Activated T-helper 1 cell treated with anti-CD3 and anti-CD28 coated beads, Interleukin-2, amount 50 U/mL, for 16 hours (primary cell): ENCODE measurements at places on chromosomes 2 and 18.

DNA sequence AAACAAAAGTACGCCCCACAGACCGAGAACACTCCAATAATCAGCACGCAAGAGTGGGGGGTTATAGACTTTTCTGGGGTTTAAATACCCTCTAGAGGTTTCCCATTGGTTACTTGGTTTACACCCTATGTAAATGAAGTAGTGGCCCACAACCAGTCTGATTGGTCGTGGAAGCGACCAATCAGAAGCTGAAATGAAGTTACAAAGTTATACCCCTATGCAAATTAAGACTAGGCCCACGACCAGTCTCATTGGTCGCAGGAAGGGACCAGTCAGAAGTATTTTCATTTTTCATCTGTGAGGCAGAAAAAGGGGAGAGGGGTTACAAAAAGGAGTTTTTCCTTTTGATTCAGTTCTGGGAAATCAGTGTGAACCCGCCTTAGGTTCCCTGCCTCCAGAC lies 55.3 kb upstream of the YWHAQ start:
- DNase-seq: no peak

DNA sequence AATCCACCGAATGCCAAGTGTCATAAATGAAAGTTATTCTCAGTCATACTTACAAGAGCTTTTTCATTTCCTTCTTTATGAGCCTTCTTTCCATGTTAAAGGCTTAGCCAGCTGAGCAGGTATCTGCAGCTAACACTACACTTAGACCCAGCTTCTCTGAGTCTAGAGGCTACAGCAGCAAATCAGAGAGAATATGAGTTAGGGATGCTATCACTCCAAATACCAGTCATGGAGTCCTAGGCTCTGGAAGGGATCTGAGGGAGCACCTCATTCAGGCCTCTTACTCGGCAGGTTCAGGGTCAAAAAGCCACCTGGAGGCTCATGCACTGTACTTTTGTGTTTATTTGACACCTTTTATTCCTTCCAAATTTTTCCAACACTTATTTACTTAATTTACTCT lies 2.9 kb downstream of the C2orf80 start:
- no peak for DNase-seq

- no peak for DNase-seq
Observed at GRCh38 chr2:128876986-128877983, 558.6 kb upstream of the HS6ST1 start.

- DNase-seq: no peak
Observed at GRCh38 chr18:21053127-21053526, 58.5 kb downstream of the ROCK1 start.

DNA sequence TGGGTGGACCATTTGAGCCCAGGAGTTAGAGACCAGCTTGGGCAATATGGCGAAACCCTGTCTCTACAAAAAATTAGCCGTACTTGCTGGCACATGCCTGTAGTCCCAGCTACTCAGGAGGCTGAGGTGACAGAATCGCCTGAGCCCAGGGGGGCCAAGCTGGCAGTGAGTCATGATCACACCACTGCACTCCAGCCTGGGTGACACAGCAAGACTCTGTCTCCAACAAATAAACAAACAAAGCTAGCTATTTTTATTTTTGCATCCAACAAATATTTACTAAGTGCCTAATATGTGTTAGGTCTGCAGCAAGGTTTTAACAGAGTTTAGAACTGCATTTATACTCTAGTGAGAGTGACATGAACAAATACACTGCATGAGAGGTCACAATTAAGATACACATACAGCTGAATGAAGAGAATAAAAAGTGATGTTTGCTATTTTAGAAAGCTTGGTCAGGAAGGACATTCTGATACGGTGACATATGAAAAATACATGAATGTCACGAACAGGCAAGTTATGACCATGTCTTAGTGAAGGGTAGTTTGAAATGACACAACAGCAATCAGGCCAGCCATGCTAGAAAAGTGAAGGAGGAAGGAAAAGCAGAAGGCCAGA lies 83.2 kb upstream of the FRZB start:
- DNase-seq: no peak

- no peak for DNase-seq
Observed at GRCh38 chr2:154681741-154682140, 16.8 kb upstream of the KCNJ3 start.

GRCh38 chr2:41779888-41780287 lies 267.9 kb upstream of the PKDCC start:
- DNase-seq: no peak

GRCh38 chr2:1625281-1626001 lies 118.9 kb downstream of the PXDN start:
- DNase-seq: no peak

- DNase-seq: no peak
Observed at GRCh38 chr2:61807036-61807757, 46.7 kb downstream of the FAM161A start.

- no peak for DNase-seq
Observed at GRCh38 chr18:54261894-54262293, 7.4 kb upstream of the POLI start.

GRCh38 chr2:241842067-241842415 lies 16.7 kb downstream of the PDCD1 start:
- no peak for DNase-seq

DNA sequence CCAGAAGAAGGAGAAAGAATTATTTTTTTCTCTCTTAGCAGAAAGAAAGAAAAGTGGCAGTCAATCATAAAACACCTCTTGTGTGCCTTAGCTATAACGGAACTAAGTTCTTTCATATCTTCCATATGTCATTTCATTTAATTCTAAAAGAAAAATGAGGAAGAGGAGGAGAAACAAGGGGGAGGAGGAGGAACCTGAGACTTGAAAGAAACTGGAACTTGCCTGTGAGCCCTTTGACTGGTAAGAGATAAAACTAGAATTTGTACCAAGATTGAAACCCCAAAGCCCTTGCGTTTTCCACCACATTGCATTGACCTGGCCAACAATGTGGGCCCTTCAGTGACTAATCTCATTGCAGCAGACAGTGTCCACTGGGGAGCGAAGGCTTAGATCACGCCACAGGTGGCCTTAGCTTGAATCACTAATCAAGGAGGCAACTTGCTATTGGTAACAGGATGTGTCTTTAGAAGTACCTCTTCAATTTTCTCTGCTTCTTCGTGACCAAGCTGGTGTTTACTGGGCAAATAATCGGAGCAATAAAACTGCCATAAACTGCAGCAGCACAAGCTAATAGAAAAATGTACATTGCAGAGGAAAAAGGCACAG lies 307.9 kb downstream of the CLIP4 start:
- no peak for DNase-seq

DNA sequence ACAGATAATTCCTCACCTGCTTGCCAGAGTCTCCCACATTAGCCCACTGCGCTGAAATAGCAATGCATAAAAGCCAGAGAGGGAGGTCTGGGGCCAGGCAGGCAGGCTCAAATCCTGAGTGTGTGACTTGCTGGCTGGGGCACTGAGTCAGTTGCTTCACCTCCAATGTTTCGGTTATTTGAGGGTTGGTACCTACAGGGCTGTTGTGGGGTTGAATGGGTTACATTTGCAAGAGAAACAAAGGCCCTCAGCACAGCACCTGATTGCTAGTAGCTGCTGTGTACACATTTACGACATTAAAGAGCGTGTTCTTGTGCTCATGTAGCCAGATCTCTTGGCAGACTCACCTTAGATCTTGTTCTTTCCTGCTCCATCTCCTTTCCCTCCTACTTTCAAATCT lies 34.1 kb upstream of the FAM110C start:
- no peak for DNase-seq

DNA sequence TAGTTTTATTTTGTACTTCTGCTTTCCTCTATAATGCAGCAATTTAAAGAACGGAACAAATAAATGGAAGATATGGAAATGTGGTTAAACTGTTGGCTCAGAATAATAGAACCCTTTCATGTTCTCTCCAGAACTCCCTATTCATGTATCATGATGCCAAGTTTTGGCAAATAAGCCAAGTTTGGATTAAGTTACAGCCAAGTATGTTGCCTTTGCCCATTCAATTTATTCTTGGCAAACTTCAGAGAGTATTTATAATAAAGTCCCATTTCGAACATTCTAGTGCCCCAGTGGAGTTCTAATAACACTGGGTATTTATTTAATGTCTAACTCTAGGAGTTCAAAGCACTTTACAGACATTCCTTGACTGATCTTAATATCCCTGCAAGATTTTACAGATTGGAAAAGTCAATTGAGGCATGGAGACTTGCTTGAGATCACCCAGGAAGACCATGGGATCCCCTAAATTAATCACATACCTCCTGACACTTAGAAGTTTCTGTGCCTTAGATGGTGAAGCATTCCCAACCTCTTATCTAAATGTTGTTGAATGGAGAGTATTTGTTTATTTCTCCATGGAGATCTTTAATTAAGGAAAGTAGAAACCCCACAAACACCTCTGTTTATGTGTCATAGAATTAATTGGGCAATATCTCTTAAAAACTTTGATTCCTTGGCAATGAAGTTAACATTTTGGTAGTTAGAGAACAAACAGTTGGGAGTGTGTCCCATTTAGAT lies 106.7 kb downstream of the ACKR3 start:
- DNase-seq: no peak
